ENCODE measurements at places on chromosomes 3 and 15. TPM values are rescaled to one million over a fixed set of nuclear protein-coding genes. Genes with fewer than 3 reads are reported as not detected.

CLDN11 gene
- total RNA-seq: 12.3 TPM

MINAR1 gene
- 3.6 TPM for total RNA-seq

PLAAT1 gene
- 8.1 TPM for total RNA-seq

RTP4 gene
- total RNA-seq: not detected

SEMA6D gene
- total RNA-seq: 49.8 TPM

FMN1 gene
- 3.9 TPM for total RNA-seq

EXD1 gene
- 0.78 TPM for total RNA-seq

FAIM gene
- total RNA-seq: 20.7 TPM

SEMA4B gene
- 36.3 TPM for total RNA-seq

LNP1 gene
- 6.4 TPM for total RNA-seq

NEK10 gene
- total RNA-seq: 25.7 TPM

ADAMTS17 gene
- 5.1 TPM for total RNA-seq

KCNMB3 gene
- total RNA-seq: 3.1 TPM

TMEM202 gene
- not detected for total RNA-seq

GOLGA8J gene
- total RNA-seq: not detected

CD47 gene
- total RNA-seq: 352 TPM

ZNF774 gene
- total RNA-seq: 6.1 TPM

PLA2G4E gene
- not detected for total RNA-seq

OSTN gene
- 122 TPM for total RNA-seq

HCN4 gene
- 3.0 TPM for total RNA-seq

IL12A gene
- total RNA-seq: 0.47 TPM

CCDC13 gene
- 3.6 TPM for total RNA-seq

C2CD4A gene
- 0.16 TPM for total RNA-seq

TMEM41A gene
- 12.9 TPM for total RNA-seq

TUSC7 gene
- not detected for total RNA-seq

SCN11A gene
- total RNA-seq: 0.31 TPM

MESP2 gene
- total RNA-seq: not detected

ADCY5 gene
- total RNA-seq: 30.7 TPM

THBS1 gene
- total RNA-seq: 171 TPM

ANP32A gene
- 109 TPM for total RNA-seq

AADACL2 gene
- not detected for total RNA-seq

WNT5A gene
- 6.6 TPM for total RNA-seq

CCDC39 gene
- 0.62 TPM for total RNA-seq

CFAP91 gene
- 6.4 TPM for total RNA-seq

GOLGA6L7 gene
- total RNA-seq: not detected

FEZF2 gene
- 15.0 TPM for total RNA-seq

STIMATE gene
- total RNA-seq: 9.2 TPM

AZI2 gene
- total RNA-seq: 47.9 TPM

FSIP1 gene
- 14.7 TPM for total RNA-seq

DLL4 gene
- 4.8 TPM for total RNA-seq

All from occipital lobe (tissue), 3 donors.